Stimulated activated naive CD4-positive, alpha-beta T cell (primary cell): ENCODE measurements at places on chromosomes 13 and 19.

- no peak for DNase-seq
Measured at GRCh38 chr13:35695448-35695770, 218.9 kb upstream of the MAB21L1 start.

- DNase-seq: peak; percentile 41
Measured at GRCh38 chr13:20230913-20231838, 943 bp downstream of the GJB6 start.

GRCh38 chr13:39353988-39354387, 249.0 kb downstream of the LHFPL6 start:
- no peak for DNase-seq

DNA sequence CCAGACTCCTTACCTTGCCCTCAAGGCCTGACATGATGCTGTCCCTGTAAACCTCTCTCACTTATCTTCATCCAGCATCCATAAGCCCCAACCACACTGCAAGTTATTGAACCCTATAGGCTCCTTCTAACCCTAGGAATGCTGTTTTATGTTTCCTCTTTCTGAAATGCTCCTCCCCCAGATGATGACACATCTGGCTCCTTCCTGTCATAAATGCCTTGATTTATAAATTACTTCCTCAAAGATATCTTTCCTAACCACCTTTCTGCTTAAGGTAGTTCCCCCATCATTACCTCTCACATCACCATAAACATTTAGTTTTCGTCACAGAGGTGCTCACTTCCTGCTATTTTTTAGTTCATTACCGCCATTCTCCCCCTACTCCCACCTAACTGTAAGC, 12.3 kb downstream of the RUBCNL start:
- no peak for DNase-seq

GRCh38 chr19:9967326-9967725, 31.0 kb upstream of the OLFM2 start:
- no peak for DNase-seq

DNA sequence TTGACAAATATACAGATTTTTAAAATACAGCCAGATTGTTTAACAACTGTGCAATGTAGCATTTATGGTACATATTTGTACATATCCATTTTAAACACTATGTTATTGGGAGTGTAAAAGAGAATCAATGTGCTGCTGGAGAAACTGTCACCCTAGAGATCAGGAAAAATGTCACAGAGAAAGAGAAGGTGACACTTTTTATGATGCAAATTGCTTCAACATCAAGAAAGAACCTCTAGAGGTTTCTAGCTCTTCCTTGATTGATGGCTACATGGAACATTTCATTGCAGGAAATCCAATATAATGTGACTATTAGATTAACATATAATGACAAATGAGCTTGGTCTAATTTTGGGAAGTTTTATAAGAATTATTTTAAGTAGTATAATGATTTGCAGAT, 1491.2 kb upstream of the PCDH20 start:
- DNase-seq: no peak

GRCh38 chr13:58165617-58166016, 534.1 kb downstream of the PCDH17 start:
- DNase-seq: no peak

GRCh38 chr19:46579361-46579879, 21.7 kb upstream of the CALM3 start:
- no peak for DNase-seq
